ENCODE measurements at places on chromosomes 12 and 14. TPM values are rescaled to one million over a fixed set of nuclear protein-coding genes. Genes with fewer than 3 reads are reported as not detected.

GRCh38 chr12:97984974-97985580 lies 522.5 kb downstream of the RMST start:
- no peak for DNase-seq
- no peaks in the 10 kb centered on the region for H3K27me3 ChIP-seq
- no peaks in the 10 kb centered on the region for H3K4me1 ChIP-seq
- H3K36me3 ChIP-seq = no peaks in the 10 kb centered on the region
- H3K4me3 ChIP-seq = no peak overlapping the region

DNA sequence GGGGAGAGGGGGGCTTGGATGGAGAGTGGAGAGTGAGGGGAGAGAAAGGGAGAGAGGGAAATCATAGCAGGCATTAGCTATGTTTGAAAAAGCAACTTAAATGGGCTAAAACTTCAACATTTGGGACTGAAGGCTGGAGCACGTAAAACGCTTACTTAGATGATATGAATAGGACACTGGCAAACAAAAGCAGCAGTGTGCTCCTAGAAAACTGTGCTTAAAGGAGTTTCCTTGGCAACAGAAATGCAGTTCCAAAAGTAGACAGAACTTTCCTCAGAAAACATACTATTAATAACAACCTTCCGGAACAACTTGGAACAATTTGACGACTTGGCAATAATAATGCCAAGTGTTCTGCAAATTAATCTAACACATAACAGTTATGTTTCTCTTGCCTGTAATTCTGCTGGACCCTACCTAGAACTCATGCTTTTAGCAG lies 235.5 kb upstream of the NPAS3 start:
- H3K4me3 ChIP-seq = peak overlapping the region; percentile 9
- H3K4me1 ChIP-seq = no peaks in the 10 kb centered on the region
- no peaks in the 10 kb centered on the region for H3K36me3 ChIP-seq
- H3K27ac ChIP-seq = peak overlapping the region; percentile 72
- no peak for DNase-seq

- DNase-seq = no peak
- no peaks in the 10 kb centered on the region for H3K36me3 ChIP-seq
- no peak overlapping the region for H3K4me3 ChIP-seq
- no peak overlapping the region for H3K27ac ChIP-seq
- H3K27me3 ChIP-seq = no peaks in the 10 kb centered on the region
- no peaks in the 10 kb centered on the region for H3K4me1 ChIP-seq
These were observed 13.0 kb upstream of the LEMD3 start for GRCh38 chr12:65156366-65156841.

DNA sequence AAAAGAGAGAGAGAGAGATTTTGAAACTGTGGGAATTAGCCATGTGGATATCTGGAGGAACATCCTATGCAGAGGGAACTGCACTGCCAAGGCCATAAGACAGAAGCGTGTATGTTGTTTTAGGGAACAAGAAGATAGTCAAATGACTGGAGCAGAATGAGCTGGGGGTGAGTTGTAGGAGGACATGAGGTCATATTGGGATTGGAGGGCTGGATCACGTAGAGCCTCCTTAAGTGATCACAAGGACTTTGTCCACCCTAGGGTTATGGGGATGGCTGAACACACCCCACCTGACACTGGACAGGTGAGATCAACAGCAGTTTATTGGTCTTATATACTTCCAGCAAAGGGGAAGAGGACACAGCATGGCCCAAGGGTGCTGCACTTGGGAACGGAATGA lies 8.2 kb upstream of the CGRRF1 start:
- H3K36me3 ChIP-seq = no peaks in the 10 kb centered on the region
- H3K27ac ChIP-seq = no peak overlapping the region
- H3K4me3 ChIP-seq = no peak overlapping the region
- no peaks in the 10 kb centered on the region for H3K4me1 ChIP-seq
- no peaks in the 10 kb centered on the region for H3K27me3 ChIP-seq

- no peak overlapping the region for H3K27ac ChIP-seq
- H3K36me3 ChIP-seq = no peaks in the 10 kb centered on the region
- no peak for DNase-seq
- no peak overlapping the region for H3K4me3 ChIP-seq
- no peaks in the 10 kb centered on the region for H3K4me1 ChIP-seq
These were observed 37.8 kb upstream of the TUNAR start for GRCh38 chr14:95838862-95839261.

GRCh38 chr14:74853581-74853980 lies 22.4 kb downstream of the PROX2 start:
- DNase-seq = no peak
- no peaks in the 10 kb centered on the region for H3K4me1 ChIP-seq
- H3K4me3 ChIP-seq = no peak overlapping the region
- H3K27me3 ChIP-seq = no peaks in the 10 kb centered on the region

DNA sequence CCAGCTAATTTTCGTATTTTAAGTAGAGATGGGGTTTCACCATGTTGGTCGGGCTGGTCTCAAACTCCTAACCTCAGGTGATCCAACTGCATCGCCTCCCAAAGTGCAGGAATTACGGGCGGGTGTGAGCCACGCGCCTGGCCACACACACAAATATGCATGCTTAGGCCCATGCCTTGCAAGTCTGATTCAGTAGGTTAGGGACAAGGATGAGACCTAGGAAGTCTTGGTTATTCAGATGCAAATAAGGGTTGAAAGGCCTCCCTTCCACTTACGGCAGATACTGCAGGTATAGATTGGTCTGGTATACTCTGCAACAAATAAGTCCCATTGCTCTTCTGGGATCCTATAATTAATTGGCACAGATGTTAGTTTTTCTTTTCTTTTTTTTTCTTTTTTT lies 32.9 kb downstream of the TXNRD1 start:
- H3K4me1 ChIP-seq = peaks cover 6% of the 10 kb centered on the region
- no peak overlapping the region for H3K4me3 ChIP-seq
- DNase-seq = no peak
- no peak overlapping the region for H3K27ac ChIP-seq

- no peaks in the 10 kb centered on the region for H3K36me3 ChIP-seq
- H3K4me1 ChIP-seq = peaks cover 17% of the 10 kb centered on the region
- H3K27ac ChIP-seq = no peak overlapping the region
These were observed 111.2 kb downstream of the RIN3 start for GRCh38 chr14:92624764-92625163.

GRCh38 chr14:22039938-22040780 lies 366.5 kb upstream of the OR4E1 start:
- no peaks in the 10 kb centered on the region for H3K36me3 ChIP-seq
- no peak for DNase-seq
- H3K4me3 ChIP-seq = no peak overlapping the region
- peaks cover 14% of the 10 kb centered on the region for H3K4me1 ChIP-seq
- no peaks in the 10 kb centered on the region for H3K27me3 ChIP-seq

DNA sequence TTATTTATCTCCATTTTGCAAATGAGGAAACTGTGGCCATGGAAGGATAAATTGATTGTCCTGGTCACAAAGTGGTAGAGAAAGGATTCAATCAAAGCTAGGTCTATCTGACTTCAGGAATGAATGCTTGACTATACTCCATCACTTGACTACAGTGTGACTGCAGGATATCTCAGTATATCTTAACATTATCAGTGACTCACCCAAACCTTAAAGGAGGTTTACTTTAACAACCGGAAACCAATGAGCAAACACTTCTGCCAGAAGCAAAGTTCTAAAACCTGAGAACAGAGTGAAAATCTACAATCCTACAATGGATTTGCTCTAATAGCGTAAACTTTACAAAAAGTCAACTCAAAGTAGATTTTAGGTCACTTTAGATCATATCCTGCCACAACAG lies 277.0 kb downstream of the CEP128 start:
- H3K36me3 ChIP-seq = no peaks in the 10 kb centered on the region
- H3K27ac ChIP-seq = no peak overlapping the region
- H3K4me1 ChIP-seq = no peaks in the 10 kb centered on the region
- no peak for DNase-seq
- H3K4me3 ChIP-seq = no peak overlapping the region
- no peaks in the 10 kb centered on the region for H3K27me3 ChIP-seq

GRCh38 chr12:84632556-84632955 lies 280.0 kb downstream of the SLC6A15 start:
- no peak overlapping the region for H3K27ac ChIP-seq
- no peaks in the 10 kb centered on the region for H3K36me3 ChIP-seq
- H3K4me1 ChIP-seq = no peaks in the 10 kb centered on the region
- no peak overlapping the region for H3K4me3 ChIP-seq
- no peaks in the 10 kb centered on the region for H3K27me3 ChIP-seq

The AICDA gene
- total RNA-seq = not detected

The TSPAN19 gene
- total RNA-seq = not detected

The VAMP1 gene
- 19.7 TPM for total RNA-seq

The SRRM4 gene
- total RNA-seq = under 0.01 TPM

The SIX6 gene
- not detected for total RNA-seq

The GPR162 gene
- 6.4 TPM for total RNA-seq

Data from sigmoid colon (tissue), 7 donors.